Colonic mucosa (tissue), 4 donors: ENCODE measurements at places on chromosomes 3 and 15.

GRCh38 chr3:172321035-172321434 is 127.2 kb downstream of the GHSR start:
- no peak for DNase-seq

GRCh38 chr3:107588217-107588616 is 65.5 kb downstream of the BBX start:
- DNase-seq, result no peak

- DNase-seq, result no peak
These were observed 44.9 kb upstream of the DGKG start for GRCh38 chr3:186406669-186407635.

DNA sequence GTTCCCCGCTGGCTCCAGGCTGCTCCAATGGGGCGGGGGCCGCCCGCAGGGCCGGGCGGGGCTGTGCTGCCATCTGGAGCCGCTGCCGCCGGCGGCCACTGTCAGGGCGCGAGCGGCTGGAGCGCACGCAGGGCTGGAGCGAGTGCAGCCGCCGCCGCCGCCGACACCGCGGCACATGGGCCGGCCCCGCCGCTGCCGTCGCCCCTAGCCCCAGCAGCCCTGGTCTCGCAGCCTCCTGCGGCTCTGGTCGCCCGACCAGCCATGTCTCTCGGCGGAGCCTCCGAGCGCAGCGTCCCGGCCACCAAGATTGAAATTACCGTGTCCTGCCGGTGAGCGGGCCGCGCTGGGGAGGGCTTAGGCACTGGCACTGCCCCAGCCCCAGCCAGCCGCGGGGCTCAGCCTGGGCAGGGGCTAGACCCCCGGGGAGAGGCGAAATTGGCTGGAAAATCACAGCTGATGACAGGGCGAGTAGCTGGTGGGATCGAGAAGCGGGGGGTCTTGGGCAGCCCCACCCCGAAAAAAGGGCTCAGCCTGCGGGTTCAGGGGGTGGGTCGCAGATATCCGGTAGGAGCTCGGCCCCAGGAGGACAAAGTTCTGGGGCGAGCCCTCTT is at the start of gene CPNE9:
Gene CPNE9, plus strand, starts transcription at position 98 of the 611 bp plus-strand sequence. Its CDS starts 164 bp downstream, at position 262.
- DNase-seq, result no peak

GRCh38 chr3:155210736-155211135 is 82.7 kb downstream of the STRIT1 start:
- DNase-seq, result no peak

DNA sequence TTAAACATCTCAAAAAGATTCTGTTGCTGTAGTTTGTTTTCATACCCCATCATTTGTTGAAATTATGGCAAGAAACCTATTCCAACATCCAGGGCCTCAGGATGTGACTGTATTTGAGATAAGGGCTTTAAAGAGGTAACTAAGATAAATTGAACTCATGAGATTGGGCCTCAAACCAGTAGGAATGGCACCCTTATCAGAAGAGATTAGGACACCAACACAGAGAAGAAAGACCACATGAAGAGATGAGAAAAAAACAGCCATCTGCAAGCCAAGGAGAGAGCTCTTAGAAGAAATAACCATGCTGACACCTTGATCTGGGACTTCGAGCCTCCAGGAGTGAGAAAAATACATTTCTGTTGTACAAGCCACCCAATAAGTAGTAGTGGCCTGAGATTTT is 157.7 kb downstream of the CGGBP1 start:
- DNase-seq, result no peak

- no peak for DNase-seq
These were observed 51.2 kb downstream of the FGF12 start for GRCh38 chr3:192675958-192676649.

DNA sequence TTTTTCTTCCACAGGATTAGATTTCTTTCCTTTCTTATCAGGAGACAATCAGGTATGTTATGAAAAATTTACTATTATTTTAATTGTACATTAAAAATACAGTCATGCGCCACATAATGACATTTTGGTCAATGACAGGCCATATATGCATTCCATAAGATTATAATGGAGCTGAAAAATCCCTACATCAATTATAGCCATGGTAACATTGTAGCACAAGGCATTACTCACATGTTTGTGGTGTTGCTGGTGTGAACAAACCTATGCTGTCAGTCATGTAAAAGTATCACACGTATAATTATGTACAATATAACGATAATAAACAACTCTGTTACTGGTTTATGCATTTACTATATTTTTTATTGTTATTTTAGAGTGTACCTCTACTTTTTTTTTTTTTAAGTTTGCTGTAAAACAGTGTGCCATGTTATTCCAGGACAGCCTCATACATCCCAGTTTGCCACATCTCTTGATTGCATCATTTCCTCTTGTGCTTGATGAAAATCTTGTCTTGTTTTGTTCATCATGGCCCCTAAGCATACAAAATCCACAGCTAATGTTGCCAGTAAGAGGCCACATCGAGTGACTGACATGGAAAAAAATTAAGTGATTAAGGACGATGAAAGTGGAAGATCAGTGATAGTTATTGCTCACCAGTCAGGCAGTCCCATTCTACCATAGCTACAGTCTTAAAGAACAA is 21.4 kb downstream of the CALML4 start:
- no peak for DNase-seq

GRCh38 chr15:61146091-61146930 is 82.8 kb downstream of the RORA start:
- DNase-seq, result no peak

DNA sequence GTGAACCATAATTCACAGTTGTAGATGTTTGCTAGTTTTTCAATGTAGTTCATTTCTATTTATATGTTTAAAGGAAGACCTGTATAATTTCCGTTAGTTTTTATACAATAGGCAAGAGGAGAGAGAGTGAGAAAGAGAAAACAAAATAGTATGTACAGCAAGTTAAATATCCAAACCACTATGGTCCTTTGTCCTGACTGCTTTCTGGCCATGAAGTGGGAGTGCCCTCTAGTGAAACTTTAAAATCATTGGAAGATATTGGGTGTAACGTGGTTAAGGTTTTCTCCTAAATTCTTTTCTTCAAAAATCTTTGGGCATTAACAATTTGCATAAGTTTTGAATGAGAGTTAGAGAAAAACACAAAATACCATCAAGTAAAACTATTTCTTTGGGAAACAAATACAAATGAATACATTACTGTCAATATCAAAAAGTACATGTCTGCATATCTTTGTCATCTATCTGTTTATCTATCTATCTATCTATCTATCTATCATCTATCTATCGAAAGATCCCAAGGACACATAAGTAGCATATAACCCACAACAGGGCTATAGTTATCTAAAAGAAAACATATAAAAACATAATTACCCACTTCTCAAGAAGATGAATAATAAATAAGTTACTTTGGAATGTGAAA is 534.6 kb upstream of the ATP11B start:
- no peak for DNase-seq

GRCh38 chr3:71228156-71228866 is 355.2 kb downstream of the FOXP1 start:
- DNase-seq, result no peak

GRCh38 chr3:4222574-4223175 is 80.5 kb upstream of the SETMAR start:
- no peak for DNase-seq

DNA sequence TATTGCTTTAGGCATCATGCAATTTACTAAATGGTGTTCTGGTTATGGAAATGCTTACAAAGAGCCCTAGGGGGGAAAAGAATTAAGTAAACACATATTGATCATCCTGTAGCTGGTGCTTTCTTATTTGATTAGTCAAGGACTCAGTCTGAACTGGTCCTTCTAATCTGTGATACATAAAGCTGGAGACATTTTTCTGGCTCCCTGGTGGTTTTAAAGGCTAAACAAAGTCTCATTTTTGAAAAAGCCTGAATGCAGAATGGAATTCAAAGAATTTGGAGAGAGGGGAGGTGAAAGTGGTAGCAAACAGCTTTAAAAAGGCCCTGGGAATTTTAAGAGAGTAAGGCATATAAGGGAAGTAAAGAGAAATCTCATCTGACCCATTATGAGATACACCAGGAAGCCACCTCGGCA is 149.7 kb downstream of the RBMS3 start:
- DNase-seq, result no peak

DNA sequence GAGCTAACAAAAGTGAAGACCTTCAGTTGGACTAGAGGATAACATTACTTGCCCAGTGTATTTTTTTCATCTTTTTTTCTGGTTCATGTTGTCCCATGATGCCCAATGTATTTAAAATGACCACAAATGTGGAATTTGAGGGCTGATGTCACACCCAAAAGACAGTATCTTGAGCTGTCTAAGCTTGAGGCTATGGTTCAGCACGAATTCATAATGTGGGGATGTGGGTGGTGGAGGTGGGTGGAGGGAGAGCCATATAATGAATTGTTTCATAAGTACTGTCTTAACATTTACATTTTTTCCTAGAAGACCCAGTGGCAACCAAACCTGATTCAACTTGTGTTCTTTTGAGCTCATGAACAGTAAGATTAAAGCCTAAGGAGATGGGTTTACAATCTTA is 37.5 kb downstream of the CHAC1 start:
- no peak for DNase-seq

DNA sequence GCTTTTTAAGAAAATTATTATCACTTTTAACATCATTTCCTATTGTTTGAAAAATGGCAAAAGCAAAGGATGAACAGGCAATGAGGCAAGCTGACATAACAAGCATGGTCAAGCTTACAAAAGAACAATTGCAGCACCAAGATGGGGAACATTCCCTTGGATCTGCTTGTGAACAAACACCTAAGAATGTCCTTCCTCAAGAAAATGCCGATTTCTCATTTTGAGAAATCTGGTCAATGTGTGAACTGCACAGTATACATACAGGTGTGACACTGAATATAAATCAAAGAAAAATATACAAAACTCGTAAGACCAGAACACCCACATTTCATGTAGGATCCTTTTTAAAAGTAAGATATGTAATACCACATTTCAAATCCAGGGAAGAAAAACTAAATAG is 58.9 kb downstream of the LRRFIP2 start:
- DNase-seq, result no peak

DNA sequence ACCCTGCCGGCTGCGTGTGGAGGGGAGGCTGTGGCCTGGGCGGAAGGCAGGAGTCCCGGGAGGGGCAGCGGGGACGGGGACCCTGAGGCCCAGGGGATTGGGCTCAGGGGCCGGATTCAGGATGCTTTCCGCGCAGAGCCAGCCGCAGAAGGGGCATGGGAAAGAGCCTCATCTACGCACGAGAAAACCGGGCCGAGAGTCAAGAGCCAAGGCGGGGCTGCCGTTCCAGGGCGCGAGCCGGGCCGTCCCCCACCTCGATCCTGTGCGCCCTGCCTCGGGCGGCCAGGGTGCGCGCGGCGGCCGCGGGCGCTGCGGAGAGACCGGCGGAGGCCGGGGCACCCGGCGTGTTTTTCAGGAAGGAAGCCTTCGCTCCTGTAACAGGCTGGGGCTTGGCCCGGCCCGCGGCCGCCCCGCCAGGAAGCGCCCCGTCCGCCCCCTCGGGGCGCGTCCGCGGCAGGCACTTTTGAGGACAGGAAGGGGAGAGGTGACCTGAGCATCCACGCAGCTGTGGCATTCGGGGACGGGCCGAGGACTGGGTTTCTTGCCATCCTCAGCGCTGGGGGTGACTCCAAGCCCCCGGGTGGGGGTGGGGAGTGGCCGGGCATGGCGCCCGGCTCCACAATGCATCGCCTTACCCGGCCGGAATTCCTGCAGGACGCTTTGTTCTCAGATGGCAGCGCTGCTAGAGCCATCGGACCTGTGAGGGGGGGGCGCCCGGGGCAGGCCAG is 62.3 kb upstream of the GATA2 start:
- DNase-seq, result no peak

GRCh38 chr15:40277471-40277870 is 5.4 kb downstream of the ANKRD63 start:
- DNase-seq, result no peak

- DNase-seq, result no peak
These were observed 437.8 kb upstream of the BCHE start for GRCh38 chr3:166275024-166275390.

DNA sequence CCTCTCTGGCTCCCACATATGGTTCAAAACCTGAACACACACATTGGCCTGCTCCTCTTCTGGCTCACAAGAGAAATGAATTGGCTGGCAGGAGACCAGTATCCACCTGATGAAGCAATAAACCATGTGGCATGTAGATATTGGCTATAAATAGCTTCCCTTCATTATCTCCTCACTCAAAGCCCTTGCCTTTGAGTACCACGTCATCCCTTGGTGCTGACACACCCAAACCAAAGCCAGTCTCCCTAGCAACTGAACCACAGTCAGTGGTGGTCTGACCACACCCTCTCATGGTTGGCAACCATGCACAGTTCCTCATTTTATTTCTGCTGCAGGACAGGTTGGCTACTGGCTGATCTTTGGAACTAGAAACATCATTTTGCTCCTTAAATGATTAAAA is 98.8 kb downstream of the ZNF621 start:
- DNase-seq, result peak; percentile 22

GRCh38 chr3:140731440-140732119 is 53.7 kb downstream of the TRIM42 start:
- no peak for DNase-seq

DNA sequence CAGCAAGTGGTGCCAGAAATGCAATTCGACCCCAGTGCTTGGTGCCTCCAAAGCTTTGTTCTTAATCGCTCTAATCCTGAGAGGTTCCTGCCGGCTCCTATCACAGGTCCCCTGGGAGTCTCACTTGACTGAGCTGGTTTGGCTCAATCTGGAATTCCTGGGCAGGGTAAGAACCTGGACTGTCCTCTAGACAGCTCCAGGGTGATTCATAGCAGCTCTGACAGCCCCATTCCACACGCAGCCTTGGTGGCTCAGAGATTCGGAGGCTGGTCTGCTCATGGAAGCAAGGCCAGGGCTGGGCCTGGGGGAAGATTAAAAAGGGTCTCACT is 37.9 kb downstream of the MYO5C start:
- no peak for DNase-seq
